Stimulated activated CD8-positive, alpha-beta memory T cell treated with anti-CD3 and anti-CD28 coated beads, Interleukin-15, amount 100 ng/mL, for 24 hours (primary cell): ENCODE measurements at places on chromosomes 13 and 19.

- peak; percentile 37 for DNase-seq
Observed at GRCh38 chr19:7705387-7706187, 3.7 kb upstream of the FCER2 start.

DNA sequence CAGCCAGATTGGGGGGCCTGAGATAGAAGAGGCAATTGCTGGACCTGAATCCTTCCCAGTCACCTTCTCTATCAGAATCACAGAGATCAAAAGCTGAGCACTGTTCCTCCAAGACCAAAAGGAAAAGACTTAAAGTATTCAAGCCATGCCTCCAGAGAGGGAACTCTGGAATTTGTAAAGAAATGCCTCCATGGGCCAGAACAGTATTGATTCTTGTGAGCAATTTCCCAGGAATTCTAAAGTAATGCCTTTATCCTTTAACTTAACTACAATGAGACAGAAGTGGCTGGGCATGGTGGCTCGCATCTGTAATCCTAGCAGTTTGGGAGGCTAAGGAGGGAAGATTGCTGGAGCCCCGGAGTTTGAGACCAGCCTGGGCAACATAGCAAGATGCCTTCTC, 148.8 kb downstream of the FLT1 start:
- no peak for DNase-seq

DNA sequence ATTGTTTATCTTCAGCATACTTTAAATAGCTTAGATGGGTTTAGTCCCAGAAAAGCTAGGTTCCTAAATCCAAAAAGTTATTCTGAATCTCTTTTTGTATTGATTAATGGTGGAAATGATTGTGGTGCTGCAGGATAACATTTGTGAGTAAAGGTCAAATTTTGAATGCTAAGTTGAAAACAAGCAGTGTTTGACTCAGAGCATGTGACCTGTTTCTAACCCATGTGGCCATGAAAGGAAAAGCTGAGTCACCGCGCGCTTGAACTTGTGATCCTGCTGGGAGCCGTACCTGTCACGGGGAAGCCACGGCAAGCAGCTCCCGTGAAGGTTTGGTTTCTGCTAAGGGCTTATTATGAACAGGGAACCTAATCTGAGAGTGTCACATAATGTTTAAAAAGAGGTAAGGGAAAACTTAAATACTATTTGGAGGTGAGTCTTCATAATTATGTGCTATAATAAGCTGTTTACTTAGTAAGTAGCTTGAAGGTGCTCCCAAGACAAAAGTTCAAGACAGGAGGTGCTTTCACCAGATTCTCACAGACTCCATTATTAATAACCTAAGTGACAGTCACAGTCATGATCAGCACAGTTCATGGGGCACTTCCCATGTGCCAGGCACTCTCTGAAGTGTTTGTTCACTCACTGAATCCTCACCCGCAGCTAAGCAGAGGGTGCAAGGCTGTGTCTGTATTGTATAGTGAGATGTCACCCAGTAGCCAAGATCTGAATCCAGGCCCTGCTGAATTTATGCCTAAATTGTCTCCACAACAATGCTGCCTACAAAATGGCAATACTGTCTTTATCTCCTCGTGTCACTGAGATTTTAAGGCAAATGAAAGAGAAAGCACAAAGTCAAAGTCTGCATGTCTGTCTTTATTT, 286.5 kb downstream of the MYO16 start:
- peak; percentile 46 for DNase-seq

DNA sequence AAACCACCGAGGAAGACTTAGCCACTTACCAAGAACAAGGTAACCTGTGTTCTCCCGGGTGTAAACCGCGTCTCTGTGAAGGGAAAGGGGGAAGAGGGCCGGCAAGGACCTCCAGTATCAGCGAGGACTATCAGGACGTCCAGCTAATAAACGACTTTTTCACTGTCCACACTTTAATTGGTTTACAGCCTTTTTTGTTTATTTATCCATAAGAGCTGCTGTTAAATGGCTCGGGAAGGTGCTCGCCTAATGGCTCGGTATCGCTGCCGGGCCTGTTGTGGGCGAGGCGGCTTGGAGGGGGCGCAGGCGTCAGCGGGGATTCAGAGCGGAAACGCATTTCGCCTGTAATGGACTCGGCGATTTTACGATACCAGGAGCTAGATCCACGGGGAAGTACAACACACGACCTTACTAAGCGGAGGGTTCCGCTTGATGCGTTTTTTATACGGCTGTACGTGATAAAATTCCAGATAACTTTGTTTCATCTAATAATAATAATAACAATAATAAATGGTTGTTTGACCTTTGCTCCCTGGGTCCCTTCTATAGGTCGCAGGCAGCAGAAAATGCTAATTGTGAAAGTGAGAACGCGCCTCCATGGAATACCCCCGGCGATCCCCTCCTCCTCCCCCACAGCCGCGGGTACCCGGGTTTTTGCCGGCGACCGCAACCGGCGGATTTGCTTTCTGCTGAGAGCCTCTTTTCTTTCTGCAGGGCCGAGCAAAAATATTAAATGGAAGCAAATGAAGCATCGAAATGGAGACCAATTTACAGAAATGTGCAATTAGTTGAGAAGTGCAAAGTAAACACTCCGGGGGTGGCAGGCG, 2.5 kb upstream of the PDX1 start:
- no peak for DNase-seq

DNA sequence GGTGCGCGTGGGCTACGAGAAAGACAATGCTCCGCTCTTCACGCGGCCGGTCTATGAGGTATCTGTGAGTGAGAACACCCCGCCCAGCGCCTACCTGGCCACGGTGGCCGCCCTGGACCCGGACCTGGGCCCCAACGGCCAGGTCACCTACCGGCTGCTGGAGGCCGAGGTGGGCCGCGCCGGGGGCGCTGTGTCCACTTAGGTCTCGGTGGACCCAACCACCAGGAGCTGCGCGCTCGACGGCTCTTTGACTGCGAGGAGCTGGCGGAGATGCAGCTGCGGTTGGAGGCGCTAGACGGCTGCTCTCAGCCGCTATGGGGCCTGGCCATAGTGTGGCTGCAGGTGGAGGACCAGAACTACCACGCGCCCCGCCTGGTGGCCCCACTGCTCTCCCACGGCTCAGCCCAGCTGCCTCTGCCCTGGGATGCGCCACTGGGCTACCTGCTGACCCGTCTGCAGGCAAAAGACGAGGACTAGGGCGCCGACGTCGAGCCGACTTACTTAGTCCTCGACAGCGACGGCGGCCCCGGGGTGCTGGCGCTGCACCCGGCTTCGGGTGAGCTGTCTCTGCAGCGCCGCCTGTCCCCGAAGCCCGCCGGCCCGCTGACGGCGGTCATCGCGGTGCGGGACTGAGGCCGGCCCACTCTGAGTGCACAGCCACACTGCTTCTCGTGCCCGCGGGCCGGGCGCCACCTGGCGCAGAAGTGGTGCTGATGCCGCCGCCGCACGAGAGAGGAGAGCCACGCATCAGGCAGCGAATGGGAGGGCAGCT, 173.0 kb downstream of the OLFM4 start:
- no peak for DNase-seq

GRCh38 chr13:69391756-69392155, 715.9 kb upstream of the ATXN8OS start:
- DNase-seq, result no peak

GRCh38 chr19:31976775-31977536, 368.5 kb upstream of the ZNF507 start:
- no peak for DNase-seq

GRCh38 chr19:5621945-5622464, 571 bp downstream of the SAFB2 start:
- DNase-seq, result peak; percentile 10

GRCh38 chr13:35724446-35724845, 248.0 kb upstream of the MAB21L1 start:
- no peak for DNase-seq

GRCh38 chr19:56367829-56368711, 25.3 kb downstream of the ZNF582 start:
- peak; percentile 44 for DNase-seq

DNA sequence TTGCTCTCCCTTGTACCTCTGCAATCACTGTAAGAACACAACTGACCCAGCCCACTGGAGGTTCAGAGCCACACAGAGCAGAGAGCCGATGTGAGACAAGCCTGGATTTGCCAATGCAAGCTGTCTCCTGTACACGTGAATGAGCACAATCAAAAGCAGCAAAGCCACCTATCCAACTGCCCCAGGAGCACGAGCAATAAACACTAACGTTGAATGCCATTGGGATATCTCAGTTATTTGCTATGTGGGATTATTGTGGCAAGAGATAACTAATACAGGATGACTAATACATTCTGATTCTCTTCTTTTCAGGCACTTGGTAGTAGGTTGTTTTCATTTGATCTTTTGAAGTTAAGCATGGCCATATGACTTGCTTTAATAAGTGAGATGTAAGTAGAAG, 85.2 kb upstream of the FAM216B start:
- DNase-seq, result no peak

DNA sequence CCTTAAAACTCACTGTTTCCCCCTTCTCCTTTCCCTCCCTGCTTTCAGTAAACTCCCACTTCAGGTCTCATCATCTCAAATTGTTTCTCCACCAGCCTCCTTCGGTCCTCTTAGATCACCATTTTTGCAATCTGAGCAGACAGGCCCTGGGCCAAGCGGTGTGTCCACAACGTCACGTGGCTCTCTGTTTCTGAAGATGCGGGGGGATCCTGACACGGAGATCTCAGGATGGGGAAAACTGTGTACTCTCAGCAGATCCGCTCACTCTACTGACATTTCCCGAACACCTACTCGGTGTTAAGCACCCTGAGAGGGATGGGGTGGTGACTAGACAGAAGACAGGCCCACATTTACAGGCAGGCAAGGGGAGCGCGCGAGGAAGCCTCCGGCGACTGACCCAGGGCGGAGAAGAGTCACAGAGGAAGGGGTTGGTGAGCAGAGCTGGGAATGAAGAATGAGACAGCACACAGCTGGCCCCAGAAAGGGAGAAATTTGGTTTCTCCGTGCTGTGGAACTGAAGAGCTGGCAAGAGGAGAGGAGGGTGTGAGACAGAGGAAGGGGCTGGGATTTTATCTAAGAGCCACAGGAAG, 38.8 kb downstream of the SERP2 start:
- no peak for DNase-seq

DNA sequence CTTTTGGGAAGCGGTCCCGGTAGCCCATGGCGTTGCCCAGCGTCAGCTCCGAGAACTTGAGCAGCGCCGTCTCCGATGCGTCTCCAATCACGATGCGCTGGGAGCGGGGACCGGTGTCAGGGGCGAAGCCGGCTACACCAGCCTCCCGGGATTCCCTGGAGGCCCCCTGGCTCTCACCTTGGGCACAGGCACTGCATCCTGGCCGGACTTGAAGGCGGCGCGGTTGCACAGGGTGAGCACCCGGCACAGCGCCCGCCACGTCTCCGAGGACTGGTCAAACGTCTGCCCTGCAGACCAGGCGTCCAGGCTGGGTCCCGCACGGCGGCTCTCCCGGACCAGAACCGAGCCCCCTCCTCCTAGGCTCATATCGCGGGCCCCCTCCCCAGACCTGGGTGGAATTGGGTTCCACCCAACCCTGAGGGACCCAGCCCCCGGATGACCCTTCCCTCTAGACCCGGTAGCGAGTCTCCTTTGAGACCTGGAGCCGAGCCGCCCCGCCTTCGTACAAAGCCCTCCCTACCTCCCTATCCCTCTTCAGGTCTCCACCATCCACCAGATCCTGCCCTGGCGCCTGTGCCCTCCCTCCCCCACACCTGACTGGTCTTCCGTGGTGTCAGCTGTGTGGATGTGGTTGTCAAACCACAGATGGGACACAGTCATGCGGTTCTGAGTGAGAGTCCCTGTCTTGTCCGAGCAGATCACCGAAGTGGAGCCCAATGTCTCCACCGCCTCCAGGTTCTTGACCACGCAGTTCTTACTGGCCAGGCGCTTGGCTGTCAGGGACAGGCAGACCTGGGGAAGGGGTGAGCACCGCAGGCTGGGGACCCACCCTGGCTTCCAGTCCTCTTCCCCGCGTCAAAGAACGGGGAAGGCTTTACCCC, 4.8 kb downstream of the ATP4A start:
- no peak for DNase-seq

DNA sequence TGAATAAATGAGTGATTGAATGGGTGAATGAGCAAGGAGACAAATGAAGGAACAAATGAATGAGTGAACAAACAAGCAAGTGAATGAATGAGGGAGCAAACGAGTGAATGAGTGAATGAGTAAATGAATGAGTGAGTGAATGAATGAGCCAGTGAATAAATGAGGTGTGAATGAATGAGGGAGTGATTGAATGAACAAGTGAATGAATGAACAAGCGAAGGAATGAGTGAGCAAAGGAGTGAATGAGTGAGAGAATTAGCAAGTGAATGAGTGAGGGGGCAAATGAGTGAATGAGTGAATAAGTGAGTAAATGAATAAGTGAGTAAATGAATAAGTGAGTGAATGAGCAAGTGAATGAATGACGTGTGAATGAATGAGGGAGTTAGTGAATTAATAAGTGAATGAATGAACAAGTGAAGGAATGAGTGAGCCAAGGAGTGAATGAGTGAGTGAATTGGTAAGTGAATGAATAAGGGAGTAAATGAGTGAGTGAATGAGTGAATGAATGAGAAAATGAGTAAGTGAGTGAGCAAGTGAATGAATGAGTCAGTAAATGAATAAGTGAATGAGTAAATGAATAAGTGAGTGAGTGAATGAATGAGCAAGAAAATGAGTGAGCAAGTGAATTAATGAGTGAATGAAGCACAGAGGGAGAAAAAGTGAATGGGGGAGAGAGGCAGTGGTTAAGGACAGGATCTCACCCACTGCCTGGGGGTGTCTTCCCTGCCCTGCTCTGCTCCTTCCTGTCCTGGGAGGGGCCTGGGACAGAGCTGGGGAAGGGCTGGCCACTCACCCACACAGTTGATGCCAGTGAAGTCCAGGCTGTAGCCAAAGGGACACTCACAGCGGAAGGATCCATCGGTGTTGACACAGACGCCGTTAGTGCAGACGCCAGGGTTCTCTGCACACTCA, 36.4 kb downstream of the CCL25 start:
- no peak for DNase-seq

- DNase-seq, result no peak
Observed at GRCh38 chr13:78600280-78600883, 3.0 kb downstream of the POU4F1 start.
